Esophagus squamous epithelium (tissue), 5 donors: ENCODE measurements at places on chromosomes 2 and 18. TPM values are rescaled to one million over a fixed set of nuclear protein-coding genes. Genes with fewer than 3 reads are reported as not detected.

- no peaks in the 10 kb centered on the region for H3K27me3 ChIP-seq
- no peaks in the 10 kb centered on the region for H3K4me1 ChIP-seq
- no peak for DNase-seq
- no peaks in the 10 kb centered on the region for H3K36me3 ChIP-seq
- H3K27ac ChIP-seq, result no peak overlapping the region
Observed at GRCh38 chr2:184444217-184444616, 154.1 kb upstream of the ZNF804A start.

GRCh38 chr2:3641841-3642421, 16.1 kb upstream of the ALLC start:
- no peaks in the 10 kb centered on the region for H3K36me3 ChIP-seq
- no peak overlapping the region for H3K4me3 ChIP-seq
- no peak for DNase-seq
- H3K4me1 ChIP-seq, result no peaks in the 10 kb centered on the region

DNA sequence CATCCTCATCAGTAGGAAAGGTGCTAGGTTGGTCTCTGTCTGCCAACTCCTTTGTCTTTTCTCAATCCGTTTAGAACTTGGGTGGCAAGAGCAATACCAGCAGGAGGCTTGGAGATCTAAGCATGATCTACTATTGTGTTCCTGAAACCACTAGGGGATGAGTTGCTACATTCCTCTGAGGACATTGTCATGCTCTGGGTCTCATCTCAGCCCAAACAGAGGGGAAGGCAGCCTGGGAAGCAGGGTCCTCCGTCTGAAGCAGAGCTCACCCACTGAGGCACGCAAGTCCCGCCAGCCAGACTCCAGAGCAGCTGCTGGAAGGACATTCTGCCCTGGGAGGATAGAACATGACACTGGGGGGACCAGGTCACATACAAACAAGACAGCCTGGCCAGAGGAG, 162.9 kb downstream of the MTCL1 start:
- DNase-seq, result no peak
- H3K27ac ChIP-seq, result no peak overlapping the region
- no peaks in the 10 kb centered on the region for H3K27me3 ChIP-seq
- peaks cover 7% of the 10 kb centered on the region for H3K4me1 ChIP-seq
- no peaks in the 10 kb centered on the region for H3K36me3 ChIP-seq

- H3K27me3 ChIP-seq, result peaks cover 4% of the 10 kb centered on the region
- no peak overlapping the region for H3K27ac ChIP-seq
- no peak overlapping the region for H3K4me3 ChIP-seq
- DNase-seq, result no peak
- H3K4me1 ChIP-seq, result peaks cover 18% of the 10 kb centered on the region
- no peaks in the 10 kb centered on the region for H3K36me3 ChIP-seq
Observed at GRCh38 chr2:104876606-104877570, 23.0 kb downstream of the POU3F3 start.

Gene FER1L5
- not detected for total RNA-seq
